ENCODE measurements at places on chromosomes 16 and 17.

DNA sequence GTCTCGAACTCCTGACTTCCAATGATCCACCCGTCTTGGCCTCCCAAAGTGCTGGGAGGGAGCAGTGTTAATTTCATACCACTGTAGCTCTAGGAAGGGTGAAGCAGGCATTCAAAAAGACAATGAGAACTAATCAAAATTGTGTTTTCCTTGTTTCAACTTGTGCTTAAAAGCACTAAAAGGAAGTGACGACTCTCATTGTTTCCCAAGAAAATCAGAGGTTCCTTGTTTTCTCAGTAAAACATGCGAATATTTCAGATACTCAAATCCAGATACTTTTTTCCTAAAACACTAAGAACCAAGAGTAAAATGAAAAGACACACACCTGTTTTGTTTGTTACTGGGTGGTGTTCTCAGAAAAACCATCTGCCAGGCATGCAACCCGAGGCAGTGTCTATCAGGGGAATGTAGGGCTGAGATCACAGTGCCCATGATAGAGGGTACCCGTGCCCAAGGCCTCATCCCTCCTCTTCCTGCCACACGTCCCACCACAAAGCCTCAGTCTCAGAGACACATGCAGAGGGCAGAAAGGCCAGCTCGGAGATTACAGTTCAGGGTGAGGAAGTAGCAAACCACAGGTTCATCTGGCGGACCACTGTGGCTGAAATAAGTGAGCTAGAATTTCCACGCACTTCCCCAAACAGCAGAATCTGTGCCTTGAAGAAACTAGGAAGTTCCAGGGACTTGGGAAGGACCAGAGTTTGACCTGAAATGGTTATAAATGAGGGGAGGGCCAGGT is 33.7 kb downstream of the GINS3 start:
- DNase-seq, result no peak

- DNase-seq, result no peak
These were observed 2.2 kb downstream of the AHSP start for GRCh38 chr16:31529937-31530312.

GRCh38 chr17:41322903-41323895 is 7.7 kb upstream of the KRTAP17-1 start:
- DNase-seq, result no peak

DNA sequence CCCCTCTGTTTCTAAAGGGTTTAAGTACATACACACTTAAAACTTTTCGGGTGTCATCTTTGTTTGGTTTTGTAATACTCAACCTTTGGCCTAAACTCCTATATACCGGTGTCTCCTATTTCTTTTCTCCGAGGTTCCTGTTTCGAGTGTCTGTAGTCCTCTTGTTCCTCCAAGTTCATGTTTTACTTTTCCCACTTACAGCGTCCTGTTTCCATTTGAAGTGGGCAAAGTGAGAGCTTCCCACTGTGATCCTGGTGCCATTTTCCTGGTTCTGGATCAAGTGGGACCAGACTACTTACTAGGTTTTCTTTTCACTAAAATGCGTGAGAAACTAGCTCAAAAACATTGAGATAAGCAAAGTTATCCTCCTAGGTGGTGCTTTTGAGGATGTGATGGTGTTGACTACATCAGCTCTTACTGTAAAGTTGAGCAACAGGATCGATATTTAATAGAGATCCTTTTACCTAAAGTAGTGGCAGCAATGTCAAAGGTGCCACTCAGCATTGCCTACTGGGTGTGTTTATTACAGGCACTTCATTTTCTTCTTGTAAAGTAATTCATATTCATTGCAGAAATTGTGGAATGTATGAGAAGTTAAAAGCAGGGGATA is 1.3 kb downstream of the PSMD3 start:
- no peak for DNase-seq

DNA sequence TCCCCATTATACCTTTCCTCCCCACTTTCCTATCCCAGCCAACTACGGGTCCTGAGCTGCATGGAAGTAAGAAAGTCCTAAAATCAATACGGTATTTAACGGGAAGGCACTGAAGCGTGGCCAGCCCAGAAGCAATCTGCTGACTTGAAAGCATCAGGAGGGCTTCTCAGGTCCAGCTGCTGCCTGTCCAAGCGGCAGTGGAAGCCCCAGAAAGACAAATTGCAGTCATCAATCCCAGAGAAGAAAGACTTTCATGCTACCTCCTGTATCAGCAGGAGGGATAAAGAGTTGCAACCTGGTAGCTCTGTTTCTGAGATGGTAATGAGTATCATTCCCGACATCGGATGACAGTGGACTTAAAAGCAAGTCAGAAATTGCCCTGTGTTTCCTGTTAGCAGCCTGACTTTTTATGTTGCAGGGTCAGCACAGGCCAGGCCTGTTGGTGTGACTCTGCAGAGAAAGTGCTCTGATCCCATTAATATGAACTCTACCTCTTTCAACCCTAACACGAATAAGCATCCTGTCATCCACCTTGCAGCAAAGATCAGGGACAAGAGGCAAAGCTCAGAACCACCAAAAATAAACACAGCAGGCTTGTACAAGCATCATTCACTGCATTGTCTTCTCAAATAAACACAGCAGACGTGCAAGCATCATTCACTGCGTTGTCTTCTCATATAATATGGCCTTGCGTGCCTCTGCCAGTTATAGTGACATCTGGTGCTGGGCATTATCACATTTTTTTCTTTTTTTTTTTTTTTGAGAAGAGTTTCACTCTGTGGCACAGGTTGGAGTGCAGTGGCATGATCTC is 358.6 kb upstream of the CDH11 start:
- DNase-seq, result no peak

GRCh38 chr17:8080799-8081219 is 6.7 kb downstream of the ALOX12B start:
- no peak for DNase-seq

GRCh38 chr16:57889522-57889921 is 81.4 kb downstream of the CNGB1 start:
- DNase-seq, result no peak

- no peak for DNase-seq
These were observed 244.8 kb downstream of the CDH8 start for GRCh38 chr16:61791464-61791863.

GRCh38 chr16:10881479-10882030 is 4.6 kb downstream of the CIITA start:
- no peak for DNase-seq

GRCh38 chr16:54118846-54119245 is 167.7 kb downstream of the IRX3 start:
- peak; percentile 65 for DNase-seq

DNA sequence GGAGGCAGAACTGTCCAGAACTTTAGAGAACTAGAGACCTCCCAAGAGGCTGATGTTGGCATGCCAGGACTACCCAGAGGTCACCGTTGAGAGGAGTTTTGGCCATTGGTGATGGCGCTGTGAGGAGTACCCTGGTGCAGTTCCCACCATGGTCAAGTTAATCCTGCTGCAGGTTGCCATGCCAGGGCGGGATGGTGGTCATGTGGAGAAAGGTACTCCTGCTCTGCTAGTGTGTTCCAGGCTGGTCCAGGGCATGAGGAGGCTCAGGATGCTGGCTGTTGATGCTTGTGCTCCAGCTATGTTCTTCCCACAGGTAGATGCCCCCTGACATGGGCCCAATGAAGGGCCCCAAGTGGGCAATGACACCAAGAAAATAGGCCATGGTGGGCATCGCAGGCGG is 4.1 kb upstream of the PHF12 start:
- DNase-seq, result no peak

DNA sequence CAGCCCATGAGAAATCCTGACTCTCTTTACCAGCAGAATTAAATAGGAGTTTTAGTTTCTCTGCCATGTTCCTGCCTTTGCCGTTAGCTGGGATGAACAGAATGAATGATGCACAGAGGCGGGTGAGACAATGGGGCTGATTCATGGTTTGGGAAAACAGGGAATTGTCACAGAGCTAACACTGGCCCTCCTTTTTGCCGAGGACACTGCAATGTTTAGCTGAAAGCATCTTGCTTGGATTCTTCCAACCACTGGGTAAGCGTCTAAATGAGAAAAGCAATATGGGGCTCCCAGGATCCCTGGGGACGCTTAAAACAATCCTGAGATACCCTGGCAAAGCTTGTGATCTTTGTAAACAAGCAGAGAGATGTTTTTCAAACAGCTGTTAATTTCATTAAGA is 12.8 kb upstream of the PAFAH1B1 start:
- no peak for DNase-seq

- no peak for DNase-seq
These were observed at the start of gene GLTPD2 for GRCh38 chr17:4788807-4789700. Gene GLTPD2 (plus strand): TSS chr17:4788964. CDS start chr17:4789012, 48 bp downstream.

DNA sequence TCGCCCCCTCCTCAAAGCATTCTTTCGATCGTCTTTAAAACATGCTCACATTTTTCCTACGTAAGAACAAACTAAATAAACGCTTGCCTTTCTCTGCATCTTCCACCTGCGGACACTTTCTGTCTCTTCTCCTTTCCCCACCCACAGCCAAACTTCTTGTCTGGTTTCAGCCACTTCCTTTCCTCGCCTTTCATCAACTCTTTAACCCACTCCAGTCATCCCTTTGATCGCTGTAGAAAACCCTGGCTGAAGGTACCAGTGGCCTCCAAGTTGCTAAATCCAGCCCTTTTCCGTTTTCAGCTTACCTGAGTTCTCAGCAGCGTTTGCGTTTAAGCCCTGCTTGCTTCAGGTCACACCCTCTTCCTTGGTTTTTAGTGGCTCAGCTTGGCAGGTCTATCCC is 483 bp downstream of the RPA1 start:
- DNase-seq, result no peak

DNA sequence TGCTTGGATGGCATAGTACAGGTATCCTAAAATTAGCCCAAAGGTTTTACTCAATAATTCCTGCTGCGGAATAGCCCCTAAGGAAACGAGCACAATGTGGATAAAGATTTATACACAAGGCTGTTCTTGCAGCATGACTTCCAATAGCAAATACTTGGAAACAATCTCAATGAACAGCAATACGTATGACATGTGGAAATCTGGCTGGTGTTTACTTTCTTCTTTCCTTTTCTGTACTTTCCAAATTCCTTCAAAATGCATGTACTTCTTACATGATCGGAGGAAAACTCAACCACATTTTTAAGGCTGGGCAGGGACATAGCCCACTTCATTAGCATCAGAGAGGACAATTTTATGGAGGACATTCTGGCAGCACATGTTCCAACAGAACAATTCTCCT is 86.6 kb downstream of the C16orf95 start:
- no peak for DNase-seq

- DNase-seq, result no peak
These were observed 234.2 kb upstream of the TOX3 start for GRCh38 chr16:52781005-52781630.

GRCh38 chr17:78301821-78302213 is 58.1 kb downstream of the SOCS3 start:
- DNase-seq, result no peak

- DNase-seq, result no peak
These were observed 33.5 kb upstream of the EMP2 start for GRCh38 chr16:10613785-10614485.

GRCh38 chr17:16040710-16041251 is 41.2 kb downstream of the TTC19 start:
- peak; percentile 35 for DNase-seq

DNA sequence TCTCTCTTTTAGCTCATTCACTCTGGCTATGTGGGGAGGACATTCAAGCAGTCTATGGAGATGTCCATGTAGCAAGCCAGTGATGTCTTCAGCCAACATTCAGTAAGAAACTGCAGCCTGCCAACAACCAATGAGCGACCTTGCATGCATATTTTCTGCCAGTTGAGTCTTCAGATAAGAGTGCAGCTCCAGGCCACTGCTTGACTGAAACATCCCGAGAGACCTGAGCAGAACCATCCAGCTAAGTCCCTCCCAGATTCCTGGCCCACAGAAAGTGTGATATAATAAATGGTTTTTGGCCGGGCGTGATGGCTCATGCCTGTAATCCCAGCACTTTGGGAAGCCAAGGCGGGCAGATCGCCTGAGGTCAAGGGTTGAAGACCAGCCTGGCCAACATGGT is 10.5 kb upstream of the C17orf58 start:
- DNase-seq, result no peak

DNA sequence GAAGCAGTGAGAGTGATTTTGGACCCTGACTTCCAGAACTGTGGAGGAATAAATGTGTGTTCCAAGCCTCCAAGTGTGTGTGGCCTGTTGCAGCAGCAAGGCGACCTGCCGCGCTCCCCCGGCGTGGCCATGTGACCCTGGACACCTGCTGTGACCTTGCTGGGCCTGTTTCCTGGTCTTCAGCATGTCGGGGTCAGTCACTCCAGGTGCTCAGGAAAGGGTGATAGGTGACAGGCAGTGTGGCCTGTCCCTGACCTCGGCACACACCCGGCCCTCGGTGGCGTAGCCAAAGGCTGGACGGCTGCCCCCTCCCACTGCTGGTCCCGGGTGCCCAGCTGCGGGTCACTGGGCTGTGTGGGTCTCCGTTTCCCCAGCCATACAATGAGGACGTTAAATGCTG is 31.8 kb upstream of the ZNF469 start:
- no peak for DNase-seq

DNA sequence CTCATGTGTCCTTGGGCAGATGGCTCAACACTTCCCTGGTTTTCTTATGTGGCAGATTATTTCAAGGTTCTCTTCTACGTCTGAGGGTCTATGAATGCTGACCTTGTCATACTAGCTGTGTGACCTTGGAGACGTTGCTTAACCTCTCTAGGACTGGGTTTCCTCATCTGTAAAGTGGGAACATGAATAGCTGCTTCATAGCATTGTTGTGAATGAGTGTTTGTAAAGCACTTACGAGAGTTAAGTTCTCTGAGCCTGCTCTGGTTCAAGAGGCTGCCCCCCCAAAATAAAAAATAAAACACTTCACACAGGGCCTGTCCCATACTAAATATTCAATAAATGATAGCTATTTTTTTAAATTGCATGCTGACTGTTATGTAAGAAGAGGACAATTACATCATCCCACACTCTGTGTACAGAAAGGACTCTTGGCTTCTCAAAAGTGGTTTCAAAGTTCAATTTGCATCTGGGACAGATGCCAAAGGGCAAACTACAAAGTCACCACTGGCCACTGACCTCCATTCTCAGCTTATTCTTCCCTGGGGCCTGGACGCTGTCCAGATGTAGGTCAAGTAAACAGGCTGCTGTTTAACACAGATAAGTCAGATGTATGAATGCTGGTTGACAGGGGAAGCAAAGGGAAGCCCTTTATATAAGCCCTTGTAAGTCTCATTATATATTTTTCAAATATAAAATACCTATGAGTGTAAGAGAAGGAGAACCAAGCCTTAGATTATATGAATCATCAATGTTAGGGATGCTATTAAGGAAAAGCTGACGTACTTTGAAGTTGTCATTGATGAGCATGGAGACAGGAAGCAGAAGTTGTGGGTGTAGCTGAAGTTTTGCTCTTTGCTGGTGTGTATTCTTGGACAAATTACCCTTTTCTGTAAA is 15.4 kb upstream of the NDEL1 start:
- DNase-seq, result peak; percentile 64

DNA sequence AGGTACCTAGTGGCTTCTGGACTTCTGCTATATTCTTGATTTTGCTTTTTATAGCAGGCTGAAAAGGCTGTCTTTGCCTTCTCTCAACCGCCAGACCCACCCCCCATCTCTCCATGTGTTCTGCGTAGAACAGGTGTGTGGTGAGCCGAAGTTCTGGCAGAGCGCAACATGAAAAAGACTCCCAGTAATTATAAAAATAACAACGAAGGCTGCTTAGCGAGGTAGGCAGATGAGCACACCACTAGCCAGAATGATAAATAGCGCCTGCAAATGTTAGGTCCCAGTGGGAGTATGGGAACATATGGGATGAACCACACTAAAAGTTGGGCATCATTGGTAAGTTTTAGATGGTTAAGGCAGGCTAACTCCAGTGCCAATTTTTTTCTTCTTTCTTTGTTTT is 14.0 kb upstream of the RBFOX1 start:
- no peak for DNase-seq

GRCh38 chr17:79088247-79088996 is 13.8 kb downstream of the ENGASE start:
- DNase-seq, result no peak

GRCh38 chr17:45171338-45172231 is 9.9 kb downstream of the HEXIM2 start:
- peak; percentile 69 for DNase-seq
